Mammary epithelial cell (primary cell): ENCODE measurements at places on chromosomes 4 and X. TPM values are rescaled to one million over a fixed set of nuclear protein-coding genes. Genes with fewer than 3 reads are reported as not detected.

ATP11C gene
- polyA plus RNA-seq: 6.7 TPM

MAGEA2 gene
- not detected for polyA plus RNA-seq

WNK3 gene
- polyA plus RNA-seq: 0.24 TPM

- DNase-seq: no peak
Measured at GRCh38 chrX:132671229-132671641, 182.4 kb upstream of the MBNL3 start.

EMCN gene
- polyA plus RNA-seq: not detected

GRCh38 chr4:123348946-123349345, 47.6 kb upstream of the SPRY1 start:
- no peak for DNase-seq

SHROOM3 gene
- 23.2 TPM for polyA plus RNA-seq

DNA sequence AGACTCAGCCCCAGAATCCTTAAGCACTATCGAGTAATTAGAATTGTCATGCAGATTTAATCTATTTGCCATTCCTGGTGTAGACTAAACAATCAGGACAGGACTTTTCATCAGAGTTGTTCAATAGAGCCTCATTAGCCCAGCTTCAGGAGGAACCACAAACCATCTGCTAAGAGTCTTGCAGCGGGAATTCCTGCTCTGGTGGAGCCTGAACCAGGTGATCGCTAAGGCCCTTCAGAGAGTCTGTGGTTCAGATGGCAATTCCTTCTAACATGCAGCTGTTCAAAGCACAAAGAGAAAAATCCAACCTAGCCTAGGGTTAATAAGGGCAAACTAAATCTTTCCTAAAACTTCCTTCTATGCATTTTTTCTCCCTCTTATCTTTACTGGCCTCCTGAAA, 119.1 kb upstream of the CPEB2 start:
- DNase-seq: no peak

DNA sequence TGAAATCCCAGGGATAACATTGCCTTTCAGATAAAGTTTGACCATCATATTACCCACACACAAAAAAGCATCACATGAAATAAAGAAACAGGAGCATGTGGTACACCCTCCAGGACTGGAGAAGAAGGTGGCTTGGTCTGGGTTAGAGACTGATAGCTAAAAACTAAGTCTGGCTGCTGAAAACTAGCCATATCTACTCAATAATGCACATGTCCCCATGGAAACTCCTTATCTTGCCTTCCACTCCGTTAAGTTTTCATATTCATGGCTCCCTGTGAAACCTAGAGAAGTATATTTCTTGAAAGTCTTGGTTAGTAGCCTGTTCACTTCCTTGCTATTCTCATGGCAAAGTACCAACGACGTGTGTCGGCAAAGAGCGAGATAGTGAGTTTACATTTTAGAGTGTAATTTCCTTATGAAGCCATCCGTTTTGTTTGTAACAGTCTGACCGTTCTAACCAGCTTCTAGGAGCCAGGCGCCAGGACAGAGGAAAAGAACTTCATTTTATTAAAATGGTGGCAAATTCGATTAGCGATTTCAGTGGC, 6.7 kb upstream of the DCTD start:
- DNase-seq: no peak

- DNase-seq: no peak
Measured at GRCh38 chr4:7365462-7366179, 69.1 kb downstream of the PSAPL1 start.

GRCh38 chrX:39577985-39578869, 519.5 kb downstream of the BCOR start:
- DNase-seq: no peak

ADGRL3 gene
- 0.10 TPM for polyA plus RNA-seq

- DNase-seq: no peak
Measured at GRCh38 chrX:2629316-2630007, 61.6 kb upstream of the CD99 start.

DNA sequence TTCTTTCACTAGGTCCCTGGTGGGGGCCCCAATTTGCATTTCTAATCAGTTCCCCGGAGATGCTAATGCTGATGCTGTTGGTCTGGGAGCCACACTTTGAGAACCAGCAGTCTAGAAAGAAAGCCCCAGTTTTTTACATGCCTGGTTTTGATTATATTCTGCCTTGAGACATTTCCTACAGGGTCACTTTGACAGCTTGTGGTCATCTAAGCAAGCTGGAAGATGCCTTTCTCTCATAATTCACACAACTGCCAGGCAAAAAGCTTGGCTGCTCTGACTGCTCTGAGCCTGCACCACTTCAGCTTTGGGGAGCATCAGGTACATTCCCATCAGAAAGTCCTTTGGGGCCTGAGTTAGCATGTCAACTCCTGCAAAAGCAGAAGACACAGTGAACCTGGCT, 5.9 kb upstream of the PLAC1 start:
- DNase-seq: no peak

DNA sequence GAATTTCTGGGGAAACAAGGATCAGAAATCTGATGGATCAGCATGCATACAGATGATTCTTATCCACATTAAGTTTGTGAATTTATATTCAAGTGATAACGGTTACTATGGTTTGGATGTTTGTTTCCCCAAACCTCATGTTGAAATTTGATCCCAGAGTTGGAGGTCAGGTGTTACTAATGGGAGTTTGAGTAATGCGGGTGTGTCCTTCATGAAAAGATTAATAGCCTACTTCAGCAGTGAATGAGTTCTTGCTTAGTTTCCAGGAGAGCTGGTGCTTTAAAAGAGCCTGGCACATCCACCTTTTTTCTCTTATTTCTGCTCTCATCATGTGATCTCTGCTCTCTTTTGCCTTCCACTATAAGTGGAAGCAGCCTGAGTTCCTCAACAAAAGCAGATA, 712.4 kb downstream of the IL1RAPL1 start:
- DNase-seq: peak; percentile 11

COX7B2 gene
- polyA plus RNA-seq: not detected

DNA sequence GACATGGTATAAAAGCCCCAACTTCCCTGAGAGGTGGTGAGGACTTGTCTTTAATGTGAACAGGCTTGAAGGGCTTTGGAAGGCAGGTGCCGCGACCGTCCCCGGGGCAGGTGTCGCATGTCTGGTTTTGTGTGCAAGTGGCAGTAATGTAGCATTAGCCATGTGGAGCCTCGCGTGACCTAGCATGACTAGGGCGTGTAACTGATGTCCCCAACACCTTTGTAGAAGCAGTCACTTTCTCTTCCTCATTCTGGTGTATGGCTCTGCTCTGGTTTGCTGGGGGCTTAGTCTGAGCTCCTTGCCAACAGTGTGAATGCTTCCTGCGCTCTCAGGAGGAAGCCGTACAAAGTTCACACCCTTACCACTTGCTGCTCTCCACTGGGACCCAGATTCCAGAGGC, 145.7 kb downstream of the AMMECR1 start:
- DNase-seq: no peak

GRCh38 chrX:109889289-109890006, 113.5 kb upstream of the TMEM164 start:
- DNase-seq: no peak

DNA sequence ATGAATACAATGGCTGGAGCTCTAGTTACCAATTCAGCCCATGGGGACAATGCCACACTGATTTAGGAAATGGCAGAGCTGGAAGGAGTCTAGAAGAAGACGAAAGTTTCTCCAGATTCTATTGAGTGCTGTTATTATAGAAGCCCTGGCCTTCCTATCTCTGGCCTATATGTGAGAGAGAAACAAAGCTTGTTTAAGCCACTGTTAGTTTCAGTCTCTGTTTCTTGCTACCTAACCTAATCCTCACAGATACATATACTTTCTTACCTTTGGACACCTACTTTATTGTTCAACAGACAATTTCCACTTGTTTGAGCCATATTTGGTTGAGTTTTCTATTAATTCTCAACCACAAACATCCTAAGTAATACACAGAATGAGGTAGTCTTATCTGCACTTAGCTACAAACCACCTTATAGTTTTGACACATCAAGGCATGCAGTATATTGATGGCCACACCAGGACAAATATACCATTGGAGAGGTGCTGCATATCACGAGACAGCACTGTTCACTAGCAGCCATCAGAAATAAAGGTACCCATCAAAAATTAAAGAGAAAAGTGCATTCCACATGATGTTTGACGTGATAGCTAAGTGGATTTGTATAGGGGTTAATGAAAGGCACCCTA, 190.2 kb downstream of the SMIM20 start:
- no peak for DNase-seq

DNA sequence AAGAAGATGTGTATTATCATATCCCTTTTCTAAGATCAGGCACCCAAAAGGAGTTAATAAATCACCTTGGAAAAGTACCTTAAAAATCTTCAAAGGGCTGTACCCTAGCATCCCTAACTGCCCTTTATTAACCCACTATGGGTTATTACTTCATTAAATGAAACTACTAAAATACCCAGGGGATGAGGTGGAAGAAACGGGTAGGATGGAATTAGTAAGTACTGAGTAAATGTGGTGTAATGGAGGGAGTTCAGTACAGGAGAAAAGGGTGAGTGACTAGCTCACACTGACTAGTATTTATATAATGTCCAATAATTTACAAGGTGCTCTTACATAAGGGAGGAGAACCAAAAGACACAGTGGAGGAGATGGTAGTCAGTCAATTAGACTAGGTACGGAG, 51.0 kb upstream of the RASGEF1B start:
- DNase-seq: no peak

DNA sequence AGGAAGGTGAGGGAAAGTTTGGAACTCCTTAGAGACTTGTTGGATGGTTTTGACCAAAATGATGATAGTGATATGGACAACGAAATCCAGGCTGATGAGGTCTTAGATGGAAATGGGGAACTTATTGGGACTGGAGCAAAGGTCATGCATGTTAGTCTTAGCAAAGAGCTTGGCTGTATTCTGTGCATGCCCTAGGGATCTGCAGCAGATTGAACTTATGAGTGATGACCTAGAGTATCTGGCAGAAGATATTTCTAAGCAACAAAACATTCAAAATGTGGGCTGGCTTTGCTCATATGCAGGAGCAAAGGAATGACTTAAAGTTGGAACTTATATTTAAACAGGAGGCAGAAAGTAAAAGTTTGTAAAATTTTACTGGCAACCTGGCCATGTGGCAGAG, 489.3 kb upstream of the DIPK2B start:
- no peak for DNase-seq

DNA sequence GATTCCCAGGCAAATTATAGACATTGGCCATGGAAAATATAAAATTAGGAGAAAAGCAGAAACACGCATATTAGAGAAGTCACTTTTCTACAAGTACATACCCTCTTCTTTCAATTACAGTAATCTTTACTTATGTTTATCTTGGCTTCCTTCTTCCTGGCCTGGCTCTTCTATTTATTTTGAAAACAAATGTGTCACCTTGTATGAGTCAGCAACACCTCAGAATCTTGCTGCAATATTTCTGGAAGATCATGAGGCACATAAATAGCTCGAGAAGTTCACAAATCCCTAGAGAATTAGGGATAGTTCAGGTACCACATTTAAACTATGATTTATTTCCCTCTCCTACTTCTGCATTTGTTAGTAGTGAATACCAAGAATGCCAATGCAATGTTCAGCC, 124.6 kb downstream of the ANOS1 start:
- peak; percentile 61 for DNase-seq

CTAG1A gene
- polyA plus RNA-seq: not detected

GRCh38 chr4:73087871-73088270, 18.4 kb upstream of the COX18 start:
- DNase-seq: no peak

RAB9B gene
- 0.67 TPM for polyA plus RNA-seq

GJB1 gene
- polyA plus RNA-seq: not detected

DNA sequence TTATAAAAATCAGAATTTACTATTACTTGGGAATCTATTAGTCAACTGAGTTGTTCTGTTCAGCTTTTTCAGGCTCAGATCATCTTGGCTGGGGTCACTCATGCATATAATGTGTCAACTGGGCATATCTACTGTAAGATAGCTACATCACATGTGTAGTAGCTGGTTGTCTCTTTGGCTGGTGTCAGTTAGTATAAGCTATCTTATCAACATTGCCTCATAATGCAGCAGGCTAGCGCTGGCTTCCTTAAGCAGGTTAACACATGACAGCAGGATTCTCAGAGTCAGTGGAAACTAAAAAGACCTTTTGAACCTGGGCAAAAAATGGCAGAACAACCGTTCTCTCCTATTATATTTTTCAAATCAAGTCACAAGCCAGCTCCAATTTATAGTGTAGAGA, 378.3 kb upstream of the PCDH10 start:
- no peak for DNase-seq

GRCh38 chr4:106034751-106035150, 139.5 kb downstream of the NPNT start:
- no peak for DNase-seq

DNA sequence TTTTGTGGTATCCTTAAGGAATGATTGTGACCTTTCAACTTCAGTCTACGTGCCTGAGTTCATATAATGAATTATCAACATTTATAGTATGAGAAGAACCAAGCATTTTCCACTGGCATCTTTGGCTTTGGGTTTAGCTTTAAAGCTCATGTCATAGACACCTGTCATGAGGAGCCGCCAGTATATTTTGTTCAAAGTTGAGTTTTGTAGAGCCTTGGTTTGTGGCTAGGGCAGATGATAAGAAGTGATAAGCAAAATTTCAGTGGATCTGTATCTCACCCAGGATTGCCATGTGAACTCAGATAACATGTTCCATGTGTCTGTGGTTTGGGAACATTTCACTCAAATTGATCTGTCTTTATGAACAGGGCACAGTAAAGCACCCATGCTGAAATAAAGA, 873.2 kb downstream of the STPG2 start:
- DNase-seq: no peak

TCP11X2 gene
- polyA plus RNA-seq: not detected

DNA sequence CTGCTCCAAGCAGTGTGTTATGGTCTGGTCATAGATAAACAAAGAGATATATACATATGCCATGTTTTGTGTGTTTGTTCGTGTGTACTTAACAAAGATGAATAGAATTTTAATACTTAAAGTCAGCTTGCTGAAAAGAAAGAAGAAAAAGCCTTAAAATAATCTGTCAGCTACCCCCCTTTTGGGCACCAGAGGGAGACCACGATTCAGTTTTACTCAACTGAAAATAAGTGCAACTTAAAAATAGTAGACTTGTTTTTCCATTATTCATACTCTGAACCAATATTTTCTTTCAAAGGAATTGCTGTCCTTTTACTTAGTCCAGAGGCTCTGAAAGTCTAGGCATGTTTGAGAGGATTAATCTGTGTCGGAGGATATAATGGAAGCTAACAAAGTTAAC, 181.7 kb upstream of the AGTR2 start:
- no peak for DNase-seq

CCKAR gene
- not detected for polyA plus RNA-seq

GRCh38 chr4:109276482-109277095, 25.9 kb downstream of the COL25A1 start:
- no peak for DNase-seq

GRCh38 chrX:100409610-100410590, at the start of gene PCDH19:
PCDH19 (minus strand) TSS chrX:100410273; CDS start chrX:100408597, 1,676 bp downstream.
- peak; percentile 50 for DNase-seq

DNA sequence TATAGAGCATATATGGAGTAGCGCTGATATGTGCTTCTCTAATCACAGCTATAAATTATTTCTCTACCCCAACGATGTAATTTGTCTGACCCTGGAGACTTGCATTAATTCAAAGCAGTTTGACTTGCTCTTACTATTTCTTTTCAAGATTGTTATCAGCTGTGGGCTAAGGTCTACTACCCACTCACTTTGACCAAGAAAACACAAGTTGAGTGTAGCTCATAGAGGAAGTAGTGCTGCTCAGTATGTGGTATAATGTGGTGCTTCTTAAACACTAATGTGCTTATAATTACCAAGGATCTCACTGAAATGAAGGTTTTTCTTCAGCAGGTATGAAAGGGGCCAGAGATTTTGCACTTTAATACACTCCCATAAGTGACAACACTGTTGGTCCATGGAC, 70.1 kb downstream of the INPP4B start:
- no peak for DNase-seq
